Lung (tissue), 17 donors: ENCODE measurements at places on chromosomes 3 and 15. TPM values are rescaled to one million over a fixed set of nuclear protein-coding genes. Genes with fewer than 3 reads are reported as not detected.

- H3K4me3 ChIP-seq, result no peak overlapping the region
- peaks cover 4% of the 10 kb centered on the region for H3K4me1 ChIP-seq
- no peaks in the 10 kb centered on the region for H3K36me3 ChIP-seq
- H3K27me3 ChIP-seq, result no peaks in the 10 kb centered on the region
Measured at GRCh38 chr3:60192297-60193114, 1058.7 kb downstream of the FHIT start.

GRCh38 chr3:12579905-12580304, 23.0 kb downstream of the MKRN2 start:
- no peak overlapping the region for H3K27ac ChIP-seq
- H3K36me3 ChIP-seq, result peaks cover 33% of the 10 kb centered on the region
- peaks cover 4% of the 10 kb centered on the region for H3K4me1 ChIP-seq
- no peak overlapping the region for H3K4me3 ChIP-seq
- no peak for DNase-seq

- H3K27me3 ChIP-seq, result no peaks in the 10 kb centered on the region
- H3K4me3 ChIP-seq, result no peak overlapping the region
- no peak for DNase-seq
- peaks cover 7% of the 10 kb centered on the region for H3K4me1 ChIP-seq
- no peak overlapping the region for H3K27ac ChIP-seq
Measured at GRCh38 chr15:40275954-40276353, 6.9 kb downstream of the ANKRD63 start.

DNA sequence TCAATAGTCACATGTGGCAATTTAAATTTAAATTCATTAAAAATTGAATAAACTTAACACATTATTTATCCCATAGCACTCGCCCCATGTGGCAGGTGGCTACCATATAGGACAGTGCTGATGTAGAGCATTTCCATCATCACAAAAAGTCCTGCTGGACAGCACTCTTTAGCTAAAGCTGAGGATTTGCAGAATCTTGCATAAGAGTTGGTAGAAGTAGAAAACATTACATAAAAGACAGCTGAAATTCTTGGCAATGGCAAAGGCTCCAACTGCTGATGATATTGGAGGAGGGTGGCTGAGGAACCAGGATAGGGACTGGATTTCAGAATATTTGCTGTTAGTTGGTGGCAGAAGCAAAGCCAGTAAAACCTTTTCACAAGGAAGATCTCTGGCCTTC, 230.7 kb upstream of the SATB1 start:
- DNase-seq, result peak; percentile 7
- H3K36me3 ChIP-seq, result no peaks in the 10 kb centered on the region
- H3K4me1 ChIP-seq, result no peaks in the 10 kb centered on the region
- no peak overlapping the region for H3K4me3 ChIP-seq

DNA sequence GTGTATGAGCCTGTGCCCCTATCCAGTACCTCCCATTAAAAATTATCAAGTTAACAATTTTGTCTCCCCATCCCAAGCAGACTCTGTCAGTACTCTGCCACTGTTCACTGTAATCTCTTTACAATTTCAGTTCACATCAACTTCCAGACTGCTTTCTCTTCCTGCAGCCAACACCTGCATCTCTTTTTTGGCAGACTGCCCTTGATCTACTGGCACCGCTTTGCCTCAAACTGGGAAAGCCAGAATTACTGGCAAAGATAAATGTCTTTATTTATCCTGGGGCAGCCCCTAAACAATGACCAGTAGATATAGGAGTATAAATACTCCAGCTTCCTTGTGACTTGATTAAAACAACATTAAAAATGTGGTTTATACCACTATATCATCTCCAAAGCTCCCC, 494.1 kb downstream of the ZNF385D start:
- DNase-seq, result no peak
- peaks cover 7% of the 10 kb centered on the region for H3K4me1 ChIP-seq
- no peak overlapping the region for H3K4me3 ChIP-seq
- no peaks in the 10 kb centered on the region for H3K27me3 ChIP-seq
- no peak overlapping the region for H3K27ac ChIP-seq

- no peak overlapping the region for H3K27ac ChIP-seq
- peaks cover 24% of the 10 kb centered on the region for H3K4me1 ChIP-seq
- no peak for DNase-seq
- H3K4me3 ChIP-seq, result no peak overlapping the region
Measured at GRCh38 chr15:88258093-88258641, 1.6 kb upstream of the NTRK3 start.

DNA sequence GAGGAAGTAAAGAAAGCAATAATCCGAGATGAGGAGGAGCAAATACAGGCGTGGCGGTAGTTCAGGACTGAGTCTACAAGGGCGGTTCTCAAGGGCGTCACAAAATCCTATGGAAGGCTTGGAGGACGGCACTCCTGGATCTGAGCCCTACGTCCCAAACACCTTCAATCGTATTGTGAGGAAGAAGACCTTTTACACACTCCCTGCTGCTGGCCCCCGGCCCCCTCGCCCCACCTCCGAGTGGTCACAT, 747 bp downstream of the PLD1 start:
- H3K4me3 ChIP-seq, result peak overlapping the region; percentile 23
- no peaks in the 10 kb centered on the region for H3K36me3 ChIP-seq
- H3K27ac ChIP-seq, result peak overlapping the region; percentile 96
- DNase-seq, result no peak
- peaks cover 5% of the 10 kb centered on the region for H3K27me3 ChIP-seq

- no peak overlapping the region for H3K27ac ChIP-seq
- no peak for DNase-seq
- no peaks in the 10 kb centered on the region for H3K4me1 ChIP-seq
- H3K27me3 ChIP-seq, result no peaks in the 10 kb centered on the region
- no peak overlapping the region for H3K4me3 ChIP-seq
Measured at GRCh38 chr3:117404730-117405129, 695.2 kb downstream of the TUSC7 start.

DNA sequence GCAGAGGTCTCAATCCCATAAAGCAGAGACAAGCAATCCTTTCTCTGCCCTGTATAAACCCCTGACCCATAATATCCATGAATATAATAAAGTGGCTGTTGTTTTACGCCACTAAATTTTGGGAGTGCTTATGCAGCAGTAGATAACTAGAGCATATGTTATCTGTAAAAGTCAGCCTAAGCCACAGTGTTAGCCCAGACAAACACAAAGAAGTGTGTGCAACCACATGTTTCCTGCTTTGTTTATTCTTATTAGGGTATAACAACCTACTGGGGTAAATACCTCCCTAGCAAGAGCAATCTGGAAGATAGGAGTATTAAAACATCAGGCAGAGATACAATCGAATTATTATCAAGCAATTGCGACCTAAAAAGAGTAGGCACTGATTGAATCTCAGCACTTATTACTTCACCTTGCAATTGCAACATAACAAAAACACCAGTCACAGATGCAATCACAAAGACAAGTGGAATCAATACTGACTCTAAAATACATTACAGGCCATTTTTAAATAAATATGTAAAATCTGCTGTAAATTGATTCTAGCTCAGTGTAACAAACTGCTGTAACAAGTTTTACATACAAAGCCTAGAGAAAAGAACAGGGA, 94.6 kb upstream of the UBE2E2 start:
- no peak overlapping the region for H3K27ac ChIP-seq
- DNase-seq, result no peak
- H3K4me1 ChIP-seq, result no peaks in the 10 kb centered on the region
- H3K4me3 ChIP-seq, result no peak overlapping the region

DNA sequence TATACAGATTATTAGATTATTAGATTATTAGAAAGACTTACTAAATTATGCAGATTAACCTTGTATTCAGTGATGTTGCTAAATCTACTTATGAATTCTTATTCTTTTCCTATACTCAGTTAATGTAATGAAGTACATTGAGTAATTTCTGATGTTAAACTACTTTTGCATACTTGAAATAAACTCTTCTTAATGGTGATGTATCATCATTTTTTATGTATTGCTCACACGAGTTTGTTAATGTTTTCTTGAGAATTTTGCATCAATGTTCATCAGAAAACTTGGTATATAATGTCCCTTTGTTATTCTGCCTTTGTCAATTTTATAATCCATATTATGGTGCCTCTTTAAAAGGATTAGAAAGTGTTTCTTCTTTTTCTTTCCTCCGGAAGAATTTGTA, 163.2 kb upstream of the COL8A1 start:
- DNase-seq, result no peak
- no peaks in the 10 kb centered on the region for H3K36me3 ChIP-seq
- no peak overlapping the region for H3K4me3 ChIP-seq

- H3K4me1 ChIP-seq, result no peaks in the 10 kb centered on the region
- H3K4me3 ChIP-seq, result no peak overlapping the region
- no peaks in the 10 kb centered on the region for H3K27me3 ChIP-seq
- no peak overlapping the region for H3K27ac ChIP-seq
- no peaks in the 10 kb centered on the region for H3K36me3 ChIP-seq
Measured at GRCh38 chr3:98454929-98455328, 8.1 kb upstream of the OR5K1 start.

- H3K27me3 ChIP-seq, result no peaks in the 10 kb centered on the region
- H3K36me3 ChIP-seq, result no peaks in the 10 kb centered on the region
- no peaks in the 10 kb centered on the region for H3K4me1 ChIP-seq
Measured at GRCh38 chr3:193803288-193803687, 210.3 kb downstream of the OPA1 start.

DNA sequence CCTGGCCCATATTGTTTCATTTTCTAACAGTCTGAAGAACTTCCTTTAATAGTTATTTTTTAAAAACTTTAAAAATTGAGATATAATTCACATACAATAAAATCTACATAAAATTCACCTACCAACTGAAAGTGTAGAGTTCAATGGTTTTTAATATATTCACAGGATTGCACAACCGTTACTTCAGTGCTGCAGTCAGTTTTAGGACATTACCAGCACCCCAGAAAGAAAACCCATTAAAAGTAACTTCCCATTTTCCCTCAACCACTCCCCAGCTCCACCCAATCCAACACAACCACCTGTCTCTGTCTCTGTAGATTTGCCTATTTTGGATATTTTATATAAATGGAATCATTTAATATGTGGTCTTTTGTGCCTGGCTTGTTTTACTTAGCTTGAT, 29.6 kb downstream of the MGA start:
- H3K27me3 ChIP-seq, result no peaks in the 10 kb centered on the region
- no peaks in the 10 kb centered on the region for H3K36me3 ChIP-seq
- peak; percentile 18 for DNase-seq
- H3K4me1 ChIP-seq, result peaks cover 36% of the 10 kb centered on the region

DNA sequence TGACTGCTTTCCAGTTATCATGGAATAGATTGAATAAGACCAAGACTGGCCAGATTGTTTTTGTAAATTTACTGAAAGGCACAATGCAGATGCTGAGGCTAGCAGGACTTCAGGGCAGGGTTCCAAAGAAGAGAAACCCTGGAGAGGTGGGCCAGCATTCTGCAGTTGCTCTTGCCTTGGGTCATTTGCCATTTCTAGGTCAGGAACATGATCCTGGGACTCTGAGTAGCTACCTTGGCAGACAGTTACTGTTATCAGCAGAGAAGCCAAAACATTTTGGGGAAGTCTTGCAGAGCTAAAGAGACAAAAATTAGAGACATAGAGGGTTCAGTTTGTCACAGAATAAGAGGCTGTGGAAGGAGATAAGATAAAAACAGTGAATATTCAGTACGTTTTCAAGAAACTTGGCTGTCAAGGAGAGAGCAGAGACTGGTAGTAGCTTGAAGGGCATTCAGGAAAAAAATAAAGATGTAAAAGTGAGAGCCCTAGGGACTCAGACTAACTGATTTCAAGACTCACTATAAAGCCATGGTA, 46.8 kb upstream of the MYRIP start:
- no peaks in the 10 kb centered on the region for H3K4me1 ChIP-seq
- no peaks in the 10 kb centered on the region for H3K27me3 ChIP-seq
- no peak overlapping the region for H3K4me3 ChIP-seq
- H3K27ac ChIP-seq, result no peak overlapping the region
- no peak for DNase-seq

DNA sequence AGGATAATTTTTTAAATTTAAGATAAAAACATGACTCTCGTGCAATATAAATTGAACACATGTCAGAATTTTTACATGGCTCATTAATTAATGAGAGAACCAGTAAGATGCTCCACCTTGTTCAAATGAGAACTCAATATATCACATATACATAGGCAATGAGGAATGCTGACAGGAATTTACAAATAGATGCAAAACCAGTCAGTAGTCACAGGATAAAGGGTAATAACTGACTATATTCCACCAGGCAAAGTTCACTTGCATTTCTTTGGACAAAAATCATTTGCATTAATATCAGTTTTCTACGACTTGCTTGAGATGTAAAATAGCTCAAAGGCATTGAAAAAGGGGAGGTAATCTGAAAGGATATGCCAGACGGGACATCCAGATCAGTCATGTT, 139.4 kb downstream of the STAC start:
- no peaks in the 10 kb centered on the region for H3K27me3 ChIP-seq
- H3K36me3 ChIP-seq, result no peaks in the 10 kb centered on the region
- DNase-seq, result no peak
- H3K4me1 ChIP-seq, result peaks cover 7% of the 10 kb centered on the region
- H3K4me3 ChIP-seq, result no peak overlapping the region
- H3K27ac ChIP-seq, result no peak overlapping the region

DNA sequence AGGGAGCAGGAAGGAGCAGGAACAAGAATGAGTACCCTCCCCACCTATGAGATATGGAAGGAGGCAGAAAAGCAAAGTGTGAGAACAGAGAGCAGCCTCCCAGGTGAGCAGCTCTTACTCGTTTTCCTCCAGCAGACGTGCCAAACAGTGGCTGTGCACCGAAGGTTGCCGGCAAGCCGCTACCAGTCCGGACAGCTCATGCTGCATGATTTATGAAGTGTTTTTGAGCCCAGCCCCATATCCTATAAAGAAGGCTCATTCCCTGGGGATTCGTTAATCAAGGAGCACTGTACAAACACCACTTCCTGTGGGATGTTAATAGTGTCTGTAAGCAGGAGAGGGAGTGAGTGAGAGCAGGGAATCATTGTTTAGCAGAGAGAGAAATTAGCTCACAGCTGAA, 118.3 kb upstream of the FOXB1 start:
- no peak overlapping the region for H3K4me3 ChIP-seq
- DNase-seq, result no peak
- H3K27me3 ChIP-seq, result peaks cover 8% of the 10 kb centered on the region
- H3K4me1 ChIP-seq, result no peaks in the 10 kb centered on the region
- no peaks in the 10 kb centered on the region for H3K36me3 ChIP-seq
- no peak overlapping the region for H3K27ac ChIP-seq

DNA sequence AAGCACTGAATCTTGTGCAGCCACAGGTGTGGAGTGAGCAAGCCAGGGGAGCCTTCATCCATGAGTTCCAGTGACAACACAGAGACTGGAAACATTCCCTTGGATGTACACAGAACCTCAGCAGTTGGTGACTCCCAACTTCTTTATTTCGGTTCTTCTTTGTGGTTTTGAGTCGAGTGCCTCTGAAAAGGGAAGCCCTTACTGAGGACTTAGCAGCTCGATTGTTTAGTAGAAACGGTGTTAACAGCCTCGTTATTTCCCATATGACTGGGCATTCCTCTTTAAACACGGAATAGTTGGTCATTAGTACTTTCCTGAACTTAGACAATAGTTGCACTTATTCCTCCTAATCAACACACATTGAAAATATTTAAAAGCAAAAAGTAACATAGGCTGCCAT, 7.7 kb downstream of the SLCO3A1 start:
- no peaks in the 10 kb centered on the region for H3K4me1 ChIP-seq
- H3K4me3 ChIP-seq, result no peak overlapping the region
- DNase-seq, result no peak
- H3K27me3 ChIP-seq, result no peaks in the 10 kb centered on the region
- no peaks in the 10 kb centered on the region for H3K36me3 ChIP-seq

- no peak overlapping the region for H3K27ac ChIP-seq
- H3K4me3 ChIP-seq, result no peak overlapping the region
Measured at GRCh38 chr3:41120460-41120859, 78.8 kb upstream of the CTNNB1 start.

The SNTN gene
- 23.2 TPM for polyA plus RNA-seq

The ANKRD63 gene
- polyA plus RNA-seq, result not detected

The BLOC1S6 gene
- 15.2 TPM for polyA plus RNA-seq

The TLR9 gene
- 0.37 TPM for polyA plus RNA-seq

The GPR176 gene
- polyA plus RNA-seq, result 7.3 TPM

The ACAN gene
- polyA plus RNA-seq, result 0.50 TPM

The SEMA5B gene
- 0.30 TPM for polyA plus RNA-seq

The TPRG1 gene
- polyA plus RNA-seq, result 3.7 TPM

The GPR62 gene
- 0.05 TPM for polyA plus RNA-seq

The CD200R1 gene
- 0.22 TPM for polyA plus RNA-seq

The DGKG gene
- 5.4 TPM for polyA plus RNA-seq
